Stimulated activated CD8-positive, alpha-beta memory T cell treated with anti-CD3 and anti-CD28 coated beads, Interleukin-7, amount 100 ng/mL, for 24 hours (primary cell): ENCODE measurements at places on chromosomes 16 and 17.

- no peak for DNase-seq
These were observed 122.2 kb downstream of the SLC39A11 start for GRCh38 chr17:72970246-72970645.

- DNase-seq: no peak
These were observed 27.7 kb downstream of the BRIP1 start for GRCh38 chr17:61835606-61836005.

DNA sequence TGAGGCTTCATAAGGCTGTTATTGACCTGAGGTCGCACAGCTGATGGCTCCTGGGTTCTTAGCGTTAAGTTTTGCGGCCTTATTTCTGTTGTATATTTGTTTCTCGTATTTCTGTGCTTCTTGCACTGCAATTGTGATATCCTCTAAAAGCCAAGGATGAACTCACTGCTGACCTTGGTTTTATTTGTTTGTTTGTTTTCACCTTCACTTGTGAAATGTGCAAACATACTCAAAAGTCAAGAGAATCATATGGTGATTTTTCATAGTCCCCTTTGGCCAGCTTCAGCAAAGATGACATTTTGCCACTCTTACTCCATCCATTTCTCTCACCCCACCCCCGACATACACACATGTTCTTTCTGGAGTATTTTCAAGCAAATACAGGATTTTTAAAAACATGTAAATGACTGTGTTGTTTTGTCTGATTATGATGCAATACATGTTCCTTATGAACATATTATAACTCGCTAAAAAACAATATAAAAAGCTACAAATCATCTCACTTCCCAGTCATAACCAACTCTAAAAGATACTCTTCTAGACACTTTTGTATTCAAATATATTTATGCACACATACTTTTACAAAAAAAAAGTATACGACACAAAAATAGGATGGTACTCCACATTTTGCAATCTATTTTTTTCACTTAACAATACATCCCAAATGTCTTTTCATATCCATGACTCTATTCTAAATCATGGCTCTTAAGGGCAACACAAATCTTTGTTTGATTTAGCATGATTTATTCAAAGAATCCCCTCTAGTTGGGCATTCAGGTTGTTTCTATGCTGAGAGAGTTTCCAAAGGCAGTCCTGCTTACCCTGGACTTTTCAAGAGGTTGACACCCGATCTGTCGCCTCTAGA, 5.7 kb upstream of the ZCCHC14 start:
- DNase-seq: no peak

DNA sequence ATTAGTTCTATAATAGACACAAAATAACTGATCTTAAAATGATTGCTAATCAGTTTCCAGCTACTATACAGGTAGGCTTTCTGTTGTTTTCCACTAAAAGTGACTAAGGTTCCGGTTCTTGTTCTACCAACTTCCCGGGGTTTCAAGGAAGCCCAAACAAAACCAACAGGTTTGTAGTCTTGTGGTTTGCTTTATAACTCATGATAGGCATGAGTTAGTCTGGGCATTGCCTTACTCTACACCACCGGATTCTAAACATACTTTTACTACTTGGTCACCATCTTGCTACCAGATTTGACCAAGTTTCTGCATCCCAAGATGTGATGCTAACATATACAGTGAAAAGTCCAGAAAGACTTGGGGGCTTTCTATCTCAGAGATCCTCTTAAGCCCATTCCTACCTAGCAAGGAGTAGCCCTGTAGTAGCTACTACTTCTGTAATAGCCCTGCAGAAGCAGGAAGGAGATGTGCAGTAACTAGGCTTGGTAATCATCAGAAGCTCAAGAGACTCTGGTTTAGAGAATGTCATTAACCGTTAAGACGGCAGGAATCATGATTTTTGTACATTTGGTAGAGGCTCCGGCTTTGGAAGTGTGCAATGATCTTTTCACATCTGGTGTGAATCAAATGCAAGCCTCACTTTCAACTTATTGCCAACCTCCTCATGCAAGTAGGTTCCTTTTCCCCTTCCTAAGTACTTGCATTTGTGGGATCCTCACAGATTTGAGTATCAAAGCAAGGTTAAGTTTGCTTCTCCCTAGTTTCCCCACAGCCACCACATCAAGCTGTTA, 1.6 kb downstream of the FAM117A start:
- no peak for DNase-seq

DNA sequence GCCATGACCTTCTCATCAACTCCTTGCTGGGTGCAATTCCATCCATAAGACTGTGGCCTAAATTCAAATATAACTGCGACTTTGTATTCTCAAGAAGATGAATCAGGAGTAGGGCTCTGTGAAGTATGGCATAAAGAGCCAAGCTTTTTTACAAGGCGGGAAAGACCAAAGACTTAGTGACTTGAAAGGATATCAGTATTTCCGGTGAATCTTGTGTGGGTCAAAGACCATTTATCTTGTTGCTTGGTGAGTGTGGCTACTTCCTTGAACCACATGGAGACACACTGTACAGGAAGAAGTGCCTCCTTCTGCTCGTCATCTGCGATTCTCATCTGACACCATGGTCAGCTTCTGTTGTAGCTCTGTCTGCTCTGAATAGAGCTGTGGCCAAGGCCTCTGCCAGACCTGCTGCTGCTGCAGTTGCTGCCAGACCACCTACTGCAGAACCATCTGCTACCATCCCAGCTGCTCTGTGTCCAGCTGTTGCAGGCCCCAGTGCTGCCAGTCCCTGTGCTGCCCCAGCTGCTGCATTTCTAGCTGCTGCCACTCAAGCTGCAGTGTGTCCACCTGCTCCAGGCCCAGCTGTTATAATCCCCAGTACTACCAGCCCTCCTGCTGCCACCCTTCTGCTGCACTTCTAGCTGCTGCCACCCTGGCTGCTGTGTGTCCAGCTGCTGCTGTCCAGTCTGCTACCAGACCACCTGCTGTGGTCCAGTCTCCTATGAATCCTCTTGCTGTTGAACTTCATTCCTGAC, 6.1 kb upstream of the KRTAP2-4 start:
- DNase-seq: no peak

- DNase-seq: no peak
These were observed 23.4 kb downstream of the PPM1D start for GRCh38 chr17:60623415-60623814.

- no peak for DNase-seq
These were observed 46.1 kb downstream of the CYTH1 start for GRCh38 chr17:78735832-78736525.

- DNase-seq: no peak
These were observed 34.0 kb downstream of the WSB1 start for GRCh38 chr17:27327871-27328270.

- no peak for DNase-seq
These were observed 227.4 kb upstream of the GSE1 start for GRCh38 chr16:85385463-85386331.

DNA sequence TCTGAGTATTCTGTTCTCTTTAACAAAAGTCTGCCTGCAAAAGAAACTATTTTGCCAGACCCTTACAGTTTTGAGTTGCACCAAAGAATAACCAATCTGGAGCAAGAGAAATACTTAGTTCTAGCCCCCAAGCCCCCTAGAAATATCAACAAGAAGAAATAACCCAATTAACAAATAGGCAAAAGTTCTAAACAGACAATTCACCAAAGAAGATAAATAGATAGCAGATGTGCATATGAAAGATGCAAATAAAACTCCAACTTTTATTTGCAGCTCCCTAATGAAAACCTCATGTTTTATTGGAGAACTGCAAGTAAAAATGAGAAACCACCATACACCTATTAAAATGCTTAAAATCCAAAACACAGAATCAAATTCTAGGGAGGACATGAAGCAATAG, 1308.0 kb downstream of the CDH11 start:
- DNase-seq: no peak

- DNase-seq: no peak
These were observed 322.1 kb upstream of the CCL2 start for GRCh38 chr17:33932996-33933395.

- no peak for DNase-seq
These were observed 647.7 kb upstream of the SOX9 start for GRCh38 chr17:71472809-71473789.

GRCh38 chr17:17467016-17467415, 9.8 kb upstream of the MED9 start:
- DNase-seq: no peak

DNA sequence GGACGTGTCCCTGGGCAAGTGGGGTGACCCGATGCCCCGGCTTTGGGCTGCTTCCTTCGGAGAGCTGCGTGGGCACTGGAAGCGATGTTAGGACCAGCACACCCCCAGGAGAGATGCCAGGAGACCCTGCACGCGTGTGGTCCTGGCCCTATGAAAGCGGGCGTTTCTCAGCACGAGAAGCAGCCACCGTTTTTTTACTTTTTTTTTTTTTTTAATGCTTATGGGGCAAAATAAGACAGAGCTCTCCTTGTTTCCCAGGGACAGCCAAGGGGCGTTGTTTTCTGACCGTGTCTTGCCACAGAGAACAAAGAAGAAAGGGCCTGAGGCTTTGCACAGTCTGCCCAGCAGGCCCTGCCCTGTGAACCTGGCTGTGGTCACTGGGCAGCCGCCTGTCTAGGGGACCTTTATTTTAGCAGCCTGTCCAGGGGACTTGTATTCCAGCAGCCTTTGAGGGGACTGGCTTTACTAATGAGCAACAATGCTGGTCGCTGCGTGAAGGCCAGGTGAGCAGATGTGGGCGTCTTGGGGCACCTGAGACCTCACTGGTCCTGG, 996 bp downstream of the SLC25A10 start:
- DNase-seq: no peak
